Right cardiac atrium (tissue), 5 donors: ENCODE measurements at places on chromosomes 5 and 9. TPM values are rescaled to one million over a fixed set of nuclear protein-coding genes. Genes with fewer than 3 reads are reported as not detected.

HAVCR2 gene
- 4.7 TPM for total RNA-seq

SMIM33 gene
- total RNA-seq = not detected

DNA sequence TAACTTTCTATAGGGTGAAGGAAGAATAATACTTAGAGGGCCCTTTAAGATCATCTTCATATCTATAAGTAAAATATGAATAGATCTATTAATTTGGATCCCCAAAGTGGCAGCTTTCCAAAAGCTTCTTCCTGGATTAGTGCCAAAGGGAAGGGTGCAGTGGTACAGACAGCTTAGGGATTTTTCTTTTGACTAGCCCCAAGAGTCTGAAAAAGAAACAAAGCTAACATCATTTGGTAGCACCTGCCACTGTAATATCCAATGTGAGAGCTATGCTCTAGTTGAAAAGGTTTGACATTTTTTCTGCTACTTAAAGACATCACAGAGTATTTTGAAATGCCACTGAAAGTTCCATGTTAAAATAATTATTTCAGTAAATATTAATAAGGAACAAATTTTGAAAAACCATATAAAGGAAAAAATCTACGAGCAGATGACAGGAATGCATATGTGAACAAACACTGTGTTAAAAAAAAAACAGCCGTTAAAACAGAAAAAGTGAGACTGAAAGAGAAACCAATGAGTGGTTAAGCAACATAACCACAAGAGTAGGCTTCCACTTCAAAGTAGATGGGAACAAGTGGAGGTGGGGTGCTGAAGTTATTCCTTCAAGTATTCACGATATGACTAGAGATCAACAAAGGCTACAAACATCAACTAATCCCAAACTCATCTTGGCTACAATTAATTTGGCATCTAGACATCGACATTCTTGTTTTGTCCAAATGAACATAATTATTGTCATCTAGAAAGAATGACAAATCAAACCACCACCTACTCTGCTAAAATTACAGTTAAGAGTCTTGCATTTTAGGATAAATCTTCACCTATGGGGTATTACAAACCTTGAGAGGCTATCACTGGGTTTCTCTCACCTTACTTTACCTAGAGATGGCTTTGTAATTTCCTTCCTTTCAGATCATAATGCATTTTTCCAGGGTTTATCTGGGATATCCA, 137.5 kb downstream of the CPLANE1 start:
- no peak for DNase-seq

GRCh38 chr5:149447373-149448367, 68.6 kb upstream of the IL17B start:
- DNase-seq = no peak

FAM78A gene
- 54.6 TPM for total RNA-seq

GCNT1 gene
- 3.9 TPM for total RNA-seq

DNA sequence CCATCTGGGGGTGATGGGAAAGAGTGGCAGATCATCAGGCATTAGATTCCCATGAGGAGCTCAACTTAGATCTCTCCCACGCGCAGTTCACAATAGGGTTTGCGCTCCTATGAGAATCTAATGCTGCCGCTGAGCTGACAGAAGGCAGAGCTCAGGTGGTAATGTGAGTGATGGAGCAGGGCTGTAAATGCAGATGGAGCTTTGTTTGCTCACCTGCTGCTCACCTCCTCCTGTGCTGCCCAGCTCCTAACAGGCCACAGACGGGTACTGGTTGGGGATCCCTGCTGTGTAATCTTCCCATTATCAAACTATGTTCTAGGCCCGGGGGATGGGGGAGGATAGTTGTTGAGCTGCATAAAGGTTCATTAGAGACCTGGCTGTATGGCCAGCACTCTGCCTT, 58.4 kb downstream of the UGCG start:
- no peak for DNase-seq

DNA sequence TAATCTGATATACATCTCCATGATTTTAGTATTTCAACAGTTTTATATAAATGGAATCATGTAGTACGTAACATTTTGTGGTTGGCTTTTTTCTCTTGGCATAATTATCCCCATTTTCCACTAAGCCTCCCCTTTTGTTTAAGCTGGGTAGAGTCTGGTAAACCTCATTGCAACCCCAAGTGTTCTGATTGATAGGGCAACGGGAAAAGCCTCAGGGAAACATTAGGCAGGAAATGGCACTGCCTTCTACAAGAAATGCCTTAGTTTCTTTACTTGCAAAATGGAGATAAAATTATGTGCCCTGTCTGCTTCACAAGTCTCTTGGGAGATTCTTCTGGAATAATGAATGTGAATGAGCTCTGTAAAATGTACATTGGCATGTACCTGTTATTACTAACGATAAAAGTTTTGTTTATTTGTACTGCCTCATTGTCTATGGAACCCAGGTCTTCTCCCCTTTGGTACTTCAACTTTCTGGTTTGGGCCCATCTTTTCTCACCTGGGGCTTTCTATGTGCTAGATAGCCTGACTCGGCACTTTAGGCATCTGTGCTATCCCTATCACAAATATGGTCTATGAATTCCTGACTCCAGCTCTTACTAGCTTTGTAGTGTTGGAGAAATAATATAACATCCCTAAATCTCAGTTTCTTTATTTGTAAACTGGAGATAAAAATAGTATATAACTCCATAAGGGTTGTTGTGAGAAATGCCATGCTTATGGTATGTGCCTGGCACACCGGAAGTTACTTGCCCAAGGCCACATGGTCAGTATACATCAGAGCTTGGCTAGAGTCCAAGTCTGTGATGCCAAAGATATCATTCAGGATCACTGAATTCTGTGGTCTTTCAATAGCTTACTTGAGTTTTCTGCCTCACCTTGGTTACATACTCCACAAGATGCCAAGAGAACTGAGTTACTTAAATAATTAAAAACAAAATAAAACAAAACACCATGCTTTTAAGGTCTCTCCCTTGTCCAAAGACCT, 48.2 kb upstream of the ZNF169 start:
- DNase-seq = no peak

- DNase-seq = no peak
These were observed 475.5 kb upstream of the ACO1 start for GRCh38 chr9:31908891-31909480.

EGFLAM gene
- total RNA-seq = 3.4 TPM

DNA sequence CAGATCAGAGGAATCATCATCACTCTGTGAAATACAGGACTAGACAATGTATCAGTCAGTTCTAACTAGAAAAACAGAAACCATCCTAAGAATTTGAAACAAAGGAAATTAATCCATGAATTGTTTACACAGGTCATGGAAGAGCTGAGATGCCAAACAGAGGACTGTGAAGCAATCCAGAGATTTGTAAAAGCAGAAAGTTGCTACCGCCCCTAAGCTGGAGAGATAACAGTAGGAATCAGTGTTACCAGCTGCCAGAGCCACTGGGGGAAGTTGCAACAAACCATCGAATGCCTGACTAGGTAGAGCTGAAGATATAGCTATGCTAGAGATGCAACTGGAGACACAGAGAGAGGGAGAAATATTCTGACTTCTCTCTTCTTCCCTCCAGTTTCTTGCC, 10.4 kb upstream of the MIER3 start:
- DNase-seq = no peak

SLC36A3 gene
- total RNA-seq = not detected

TLR4 gene
- total RNA-seq = 18.1 TPM

DNA sequence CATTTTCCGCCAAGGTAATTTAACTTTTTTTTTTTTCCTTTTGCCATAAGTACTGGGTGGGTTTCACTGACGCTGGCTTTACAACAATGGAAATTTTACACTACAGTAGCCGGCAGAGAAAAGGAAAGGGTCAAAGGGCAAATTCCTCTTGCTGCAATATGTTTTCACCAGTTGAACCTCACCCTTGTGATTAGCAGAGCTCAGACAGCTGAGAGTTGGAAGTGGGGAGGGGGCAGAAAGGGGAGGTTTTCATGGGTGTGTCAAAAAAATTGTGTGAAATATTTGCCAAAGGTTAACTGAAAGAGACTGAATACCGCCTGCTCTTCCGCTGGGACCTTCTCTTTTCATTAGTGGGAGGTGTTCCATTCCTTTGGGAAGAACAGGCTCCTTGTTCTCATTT, 296.9 kb downstream of the ADAMTS6 start:
- no peak for DNase-seq

DNA sequence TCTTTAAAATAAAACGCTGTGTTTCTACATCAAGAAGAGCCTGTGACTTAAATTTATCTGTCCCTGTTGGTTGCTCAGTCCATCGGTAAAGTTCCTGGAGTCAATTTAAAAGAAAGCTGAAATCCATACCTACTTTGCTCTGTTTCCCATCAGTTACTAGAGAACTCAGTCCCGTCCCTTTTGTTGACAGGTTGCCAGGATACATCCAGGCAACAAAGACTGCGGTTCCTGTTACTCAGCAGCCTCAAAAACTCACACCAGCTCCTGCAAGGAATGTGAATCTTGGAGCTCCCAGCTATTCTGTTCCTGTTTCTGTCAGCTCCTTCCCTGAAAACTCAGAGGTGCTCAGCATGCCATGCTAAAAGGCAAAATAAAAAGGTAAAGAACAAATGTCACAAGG, at the start of gene ZNF474:
ZNF474 (plus strand) TSS at position 241 of the 400 bp plus-strand sequence. CDS start 22,445 bp downstream, outside the sequence.
- no peak for DNase-seq

PCDHB10 gene
- 1.4 TPM for total RNA-seq

DNA sequence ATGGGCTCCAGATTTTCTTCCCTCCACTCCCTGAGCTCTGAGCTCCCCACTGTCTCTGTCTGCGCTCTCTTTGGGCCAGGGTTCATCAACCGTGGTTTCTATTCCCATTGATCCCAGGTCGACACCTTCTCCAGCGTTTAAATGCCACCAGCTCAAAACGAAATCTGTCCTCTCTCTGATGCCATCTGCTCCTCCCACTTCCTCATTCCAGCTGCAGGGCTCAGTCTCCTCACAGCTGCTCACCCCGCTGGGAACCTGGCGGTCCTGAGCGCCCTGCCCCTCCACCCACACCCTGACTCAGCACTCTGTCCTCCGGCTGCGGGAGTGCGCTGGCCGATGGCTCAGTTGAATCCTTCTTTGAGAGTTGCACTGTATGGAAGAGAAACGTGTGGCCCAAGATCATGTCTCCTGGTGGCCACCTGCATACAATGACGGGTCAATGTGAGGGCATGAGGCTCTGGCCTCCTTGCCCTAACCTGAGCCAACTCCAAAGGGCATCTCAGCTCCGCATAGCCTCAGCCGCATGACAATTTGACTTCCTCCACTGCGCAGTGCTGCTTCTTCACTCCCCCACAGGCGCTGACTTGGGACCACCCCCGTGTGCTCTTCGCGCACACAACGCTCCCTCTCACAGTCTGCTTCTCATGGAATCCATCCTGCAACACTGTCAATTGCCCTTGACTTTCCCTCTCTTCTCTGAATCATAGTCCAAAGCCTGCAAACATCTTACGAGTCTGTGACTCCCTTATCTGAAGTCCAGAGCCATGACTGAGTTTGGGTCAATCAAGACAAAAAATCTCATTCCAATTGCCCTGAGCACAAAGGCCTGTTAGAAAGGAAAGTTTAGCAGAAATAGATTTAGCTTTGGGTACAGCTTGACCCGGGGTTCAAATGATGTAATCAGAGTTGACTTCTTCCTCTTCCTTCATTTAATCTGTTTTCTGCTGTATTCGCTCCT, 82.4 kb downstream of the PTCH1 start:
- no peak for DNase-seq

LCN9 gene
- total RNA-seq = not detected

DNA sequence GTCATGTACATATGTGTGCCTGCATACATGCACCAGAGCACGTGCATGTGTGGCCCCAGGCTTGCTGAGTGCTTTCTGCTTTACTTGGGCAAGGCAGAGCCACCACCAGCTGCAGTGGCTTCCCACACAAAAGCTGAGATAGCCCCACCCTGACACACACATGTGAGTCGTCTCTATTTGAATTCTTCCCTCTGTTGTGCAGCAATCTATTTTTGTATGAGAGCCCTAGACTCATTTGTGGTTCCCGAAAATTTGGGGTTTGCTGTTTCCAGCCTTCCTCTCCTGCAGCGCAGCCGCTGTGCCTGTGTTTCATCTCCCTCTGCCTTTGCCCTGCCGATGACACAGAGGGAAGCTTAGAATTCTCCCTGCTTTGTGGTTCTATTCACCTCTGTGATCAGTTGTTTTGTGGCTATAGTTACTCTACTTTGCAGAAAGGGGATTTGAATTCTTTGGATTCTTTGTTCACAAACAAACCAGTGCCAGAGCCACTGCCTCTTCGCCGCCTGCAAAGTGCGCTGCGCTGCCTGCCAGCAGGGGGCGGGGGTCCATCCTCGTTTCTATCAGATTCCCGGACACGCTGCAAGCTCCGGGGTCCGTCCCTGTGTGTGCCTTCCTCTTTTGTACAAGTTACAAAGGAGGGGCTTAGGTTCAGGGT, 95.8 kb upstream of the DAP start:
- DNase-seq = peak; percentile 80

DNA sequence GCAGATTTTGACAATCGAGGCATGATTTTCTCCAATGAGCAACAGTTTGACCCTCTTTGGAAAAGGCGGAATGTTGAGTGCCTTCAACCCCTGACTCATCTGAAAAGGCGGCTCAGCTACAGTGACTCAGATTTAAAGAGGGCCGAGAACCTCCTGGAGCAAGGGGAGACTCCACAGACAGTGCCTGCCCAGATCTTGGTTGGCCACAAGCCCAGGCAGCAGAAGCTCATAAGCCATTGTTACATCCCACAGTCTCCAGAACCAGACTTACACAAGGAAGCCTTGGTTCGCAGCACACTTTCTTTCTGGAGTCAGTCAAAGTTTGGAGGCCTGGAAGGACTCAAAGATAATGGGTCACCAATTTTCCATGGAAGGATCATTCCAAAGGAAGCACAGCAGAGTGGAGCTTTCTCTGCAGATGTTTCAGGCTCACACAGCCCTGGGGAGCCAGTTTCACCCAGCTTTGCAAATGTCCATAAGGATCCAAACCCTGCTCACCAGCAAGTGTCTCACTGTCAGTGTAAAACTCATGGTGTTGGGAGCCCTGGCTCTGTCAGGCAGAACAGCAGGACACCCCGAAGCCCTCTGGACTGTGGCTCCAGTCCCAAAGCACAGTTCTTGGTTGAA, 13.6 kb downstream of the PTPDC1 start:
- no peak for DNase-seq

JADE2 gene
- total RNA-seq = 51.6 TPM

SLC45A2 gene
- total RNA-seq = not detected

- no peak for DNase-seq
These were observed 174.2 kb upstream of the TBC1D2 start for GRCh38 chr9:98429613-98430012.

- DNase-seq = no peak
These were observed 2.1 kb upstream of the MARCHF6 start for GRCh38 chr5:10351199-10351905.

GRCh38 chr5:93062548-93062947, 518.5 kb downstream of the NR2F1-AS1 start:
- DNase-seq = no peak
